NAMALWA (cell line): ENCODE measurements at places on chromosomes 2 and 18.
A peak's percentile ranks its signal among the peaks of the same experiment; 100 is the strongest.

- DNase-seq, result no peak
Measured at GRCh38 chr2:37775908-37776250, 104.4 kb upstream of the CDC42EP3 start.

DNA sequence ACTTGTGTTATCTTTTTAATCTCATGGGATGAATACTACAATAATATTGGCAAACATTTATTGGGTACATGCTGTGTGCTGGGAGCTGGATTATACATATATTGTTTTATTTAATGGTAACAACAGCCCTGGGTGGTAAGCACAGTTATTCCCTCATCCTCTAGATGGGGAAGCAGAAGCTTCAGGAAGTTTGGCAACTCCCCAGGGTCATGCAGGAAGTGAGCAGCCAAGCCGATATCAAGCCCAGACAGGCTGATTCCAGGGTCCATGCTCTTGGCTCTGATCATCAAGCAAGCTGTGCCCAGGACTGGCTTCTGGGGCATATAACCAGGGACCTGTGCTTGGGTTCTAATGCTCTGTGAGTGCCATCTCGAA lies 155.8 kb downstream of the ZNF516 start:
- DNase-seq, result no peak

- DNase-seq, result no peak
Measured at GRCh38 chr2:225487878-225488416, 88.4 kb downstream of the NYAP2 start.

GRCh38 chr2:239253264-239253663 lies 147.6 kb downstream of the HDAC4 start:
- DNase-seq, result peak; percentile 79

DNA sequence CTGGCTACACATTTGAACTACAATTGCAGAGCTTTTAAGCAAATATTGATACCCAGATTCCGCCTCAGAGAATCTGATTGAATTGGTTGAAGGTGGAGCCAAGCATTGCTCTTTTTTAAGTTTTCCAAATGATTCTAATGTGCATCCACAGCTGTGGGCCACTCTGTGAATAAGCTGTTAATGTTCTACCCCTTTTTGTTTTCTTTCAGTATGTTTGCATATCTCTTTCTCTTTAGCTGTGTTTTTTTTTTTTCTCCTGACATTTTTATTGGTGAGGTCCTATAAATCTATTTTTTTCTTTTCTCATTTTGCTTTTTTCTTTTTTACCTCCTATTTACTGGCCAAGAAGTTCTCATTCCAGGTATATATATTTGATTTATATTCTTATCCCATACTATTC lies 6.5 kb downstream of the SCN3A start:
- no peak for DNase-seq

GRCh38 chr2:41127351-41127750 lies 675.5 kb upstream of the SLC8A1 start:
- DNase-seq, result no peak

DNA sequence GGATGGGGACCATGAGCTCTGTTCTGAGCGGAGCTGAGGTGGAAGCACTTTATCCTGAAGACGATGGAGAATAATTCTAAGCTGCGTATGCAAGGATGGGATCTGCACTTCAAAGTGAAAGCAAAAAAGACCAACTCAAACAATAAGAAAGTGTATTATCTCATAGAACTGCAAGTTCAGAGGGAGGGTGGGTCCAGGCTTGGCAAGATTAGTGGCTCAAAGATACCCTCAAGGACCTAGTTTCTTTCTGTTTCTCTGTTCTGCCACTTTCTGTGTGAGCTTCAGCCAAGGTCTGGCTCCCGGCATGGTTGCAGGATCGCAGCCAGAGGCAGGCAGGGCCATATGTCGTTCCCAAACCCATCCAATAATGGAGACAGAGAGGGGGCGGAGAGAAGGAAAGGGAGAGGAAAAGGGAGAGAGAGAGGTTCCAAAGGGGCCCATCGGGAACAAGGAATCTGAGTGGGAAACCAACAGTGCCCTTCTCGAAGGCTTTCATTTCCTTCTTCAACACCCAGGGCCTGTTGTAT lies 169.2 kb upstream of the NCK2 start:
- DNase-seq, result no peak

- DNase-seq, result no peak
Measured at GRCh38 chr2:136363470-136363869, 245.5 kb upstream of the CXCR4 start.

DNA sequence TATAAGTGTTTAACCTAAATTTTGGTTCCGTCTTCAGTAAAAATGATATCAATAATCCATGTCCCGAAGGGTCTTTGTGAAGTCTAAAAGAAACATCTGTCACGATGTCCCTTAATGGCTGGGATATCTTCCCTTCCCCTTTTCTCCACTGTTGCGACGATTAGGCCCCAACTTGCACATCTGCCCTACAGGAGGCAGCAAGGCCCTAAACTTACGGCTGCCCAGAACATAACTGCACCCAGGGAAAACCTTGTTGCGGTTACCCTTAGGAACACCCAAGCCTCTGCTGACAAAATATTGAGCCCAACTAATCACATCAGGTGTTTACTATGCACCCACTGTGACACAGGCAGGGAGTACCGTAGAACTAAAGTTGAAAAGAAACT lies 1.3 kb upstream of the SMAD2 start:
- DNase-seq, result peak; percentile 89

DNA sequence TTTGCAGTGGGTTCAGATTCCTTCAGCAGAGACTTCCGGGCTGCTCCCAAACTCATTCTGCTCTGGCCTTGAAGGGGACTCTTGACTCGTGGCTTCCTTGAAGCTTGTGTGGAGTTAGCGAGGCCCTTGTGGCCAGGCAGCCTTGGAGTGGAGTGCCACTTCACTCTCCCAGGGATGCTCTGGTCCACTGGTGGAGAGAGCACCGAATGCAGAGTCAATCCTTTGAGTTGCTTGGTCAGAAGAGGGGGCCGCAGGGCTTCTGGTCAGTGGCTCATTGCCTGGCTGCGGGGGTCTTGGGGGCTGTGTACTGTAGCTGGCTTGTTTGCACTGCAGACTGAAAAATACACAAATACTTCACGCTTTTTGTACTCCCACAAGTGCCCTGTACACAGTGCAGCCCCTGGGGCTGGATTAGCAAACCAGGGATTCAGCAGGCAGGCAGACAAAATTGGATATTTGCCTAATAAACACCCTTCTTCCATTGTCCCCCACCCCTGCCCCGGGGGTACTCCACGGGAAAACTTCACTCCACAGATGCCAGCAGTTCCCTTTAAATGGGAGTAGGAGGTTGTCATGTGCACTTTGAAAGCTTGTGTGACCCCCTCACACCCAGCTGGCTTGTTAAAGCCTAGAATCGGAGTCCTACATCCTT lies 3.2 kb downstream of the GLI2 start:
- DNase-seq, result no peak

- DNase-seq, result no peak
Measured at GRCh38 chr2:148867079-148867769, 7.8 kb upstream of the KIF5C start.

DNA sequence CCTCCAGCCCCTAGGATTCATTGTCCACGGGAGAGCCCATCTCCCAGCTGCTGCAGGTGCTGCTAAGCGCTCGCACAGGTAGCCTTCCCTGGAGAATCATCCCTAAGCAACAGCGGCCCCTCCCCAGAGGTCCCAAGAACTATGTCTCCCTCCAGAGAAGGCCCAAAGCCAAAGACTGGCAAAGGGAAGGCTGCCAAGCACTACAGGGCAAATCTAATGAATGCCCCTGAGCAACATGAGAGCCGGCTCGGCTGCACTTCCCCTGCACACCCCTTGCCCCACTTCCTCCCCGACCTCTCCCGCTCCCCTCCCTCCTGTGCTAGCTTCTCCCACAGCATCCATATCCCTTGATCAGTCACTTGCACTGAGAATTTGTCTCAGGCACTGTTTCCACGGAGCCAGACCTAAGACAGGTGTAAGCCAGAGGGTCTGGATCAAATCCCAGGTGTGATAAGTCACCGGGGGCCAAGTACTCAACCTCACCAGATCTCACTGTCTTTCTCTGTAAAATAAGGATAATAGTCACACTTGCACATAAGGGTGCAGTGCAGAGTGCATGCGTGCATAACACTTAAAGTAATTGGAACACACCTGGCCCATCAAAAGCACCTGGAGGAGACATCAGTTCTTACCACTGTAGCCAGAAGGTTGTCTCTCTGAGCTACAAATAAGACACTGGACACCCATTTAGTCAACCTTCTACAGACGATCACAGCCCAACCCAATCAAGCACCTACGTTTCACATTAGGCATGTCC lies 20.1 kb upstream of the COL6A3 start:
- DNase-seq, result no peak

GRCh38 chr18:11842562-11842961 lies 8.7 kb upstream of the CHMP1B start:
- DNase-seq, result no peak

DNA sequence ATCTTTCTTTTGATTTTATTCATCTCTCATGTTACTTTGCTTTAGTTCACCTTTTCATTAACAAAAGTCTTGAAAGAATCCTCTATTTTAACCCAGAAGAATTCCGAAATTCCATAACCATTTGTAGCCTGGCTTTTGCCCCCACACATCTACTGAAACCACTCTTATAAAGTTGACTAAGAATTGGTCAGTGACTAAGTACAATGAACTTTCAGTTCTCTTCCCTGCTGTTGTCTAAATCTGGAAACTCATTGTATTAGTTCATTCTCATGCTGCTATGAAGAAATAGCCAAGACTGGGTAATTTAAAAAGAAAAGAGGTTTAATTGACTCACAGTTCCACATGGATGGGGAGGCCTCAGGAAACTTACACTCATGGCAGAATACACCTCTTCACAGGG lies 49.9 kb upstream of the PNPT1 start:
- no peak for DNase-seq

DNA sequence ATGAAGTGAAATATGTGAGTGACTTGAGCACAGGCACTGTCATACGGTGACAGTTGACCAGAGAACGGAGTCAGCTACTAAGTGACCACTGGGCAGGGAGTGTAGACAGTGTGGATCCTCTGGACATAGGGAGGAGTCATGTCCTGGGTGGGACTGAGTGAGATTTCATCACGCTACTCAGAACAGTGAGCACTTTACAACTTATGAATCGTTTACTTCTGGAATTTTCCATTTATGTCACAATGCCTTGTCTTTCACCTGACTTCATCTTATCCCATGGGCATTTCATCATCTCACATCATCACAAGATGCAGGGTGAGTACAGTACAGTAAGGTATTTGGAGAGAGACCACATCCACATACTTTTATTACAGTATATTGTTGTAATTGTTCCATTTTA lies 29.0 kb downstream of the PTPRM start:
- no peak for DNase-seq

DNA sequence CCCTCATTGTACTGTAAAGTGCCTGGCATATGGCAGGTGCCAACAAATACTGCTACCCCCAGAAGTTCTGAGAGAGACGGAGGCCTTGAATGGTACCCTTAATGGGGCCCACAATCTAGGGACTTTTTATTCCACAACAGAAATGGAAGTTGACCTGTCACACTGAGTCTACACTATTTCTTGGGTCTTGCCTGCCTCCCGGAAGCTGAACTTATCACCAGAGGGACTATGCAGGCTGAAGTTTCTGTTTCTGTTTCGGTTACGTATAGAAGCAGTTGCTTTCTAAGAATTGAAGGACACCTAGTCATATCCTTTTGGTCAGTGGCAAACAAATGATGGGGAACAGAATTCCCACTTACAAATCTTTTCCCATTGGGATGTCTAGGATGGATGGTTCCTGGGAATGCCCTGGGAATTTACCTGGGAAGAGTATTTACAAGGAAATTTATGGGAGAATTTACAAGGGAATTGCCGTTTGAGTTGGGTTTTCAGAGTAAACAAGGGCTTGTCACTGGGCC lies 74.2 kb downstream of the HS1BP3 start:
- DNase-seq, result peak; percentile 67

GRCh38 chr2:3447789-3448317 lies 68.4 kb downstream of the TRAPPC12 start:
- no peak for DNase-seq

DNA sequence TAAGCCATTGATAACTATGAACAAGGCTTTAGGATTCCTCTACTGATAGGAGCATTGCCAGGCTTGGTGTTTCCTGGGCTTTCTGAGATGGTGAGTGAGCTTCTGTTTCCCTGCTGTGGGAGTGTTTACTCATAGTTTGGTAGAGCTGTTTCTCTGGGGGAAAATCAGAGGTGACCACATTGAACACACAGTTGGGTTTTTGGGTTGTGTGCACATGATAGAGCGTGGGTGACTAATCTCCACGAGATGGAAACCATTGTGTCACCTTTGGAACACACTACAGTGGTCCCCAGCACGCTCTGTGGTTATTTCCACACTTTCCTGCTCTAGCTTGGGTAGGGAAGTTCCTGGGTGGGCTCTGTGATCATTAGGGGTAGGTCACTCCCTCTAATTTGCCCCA lies 5.4 kb downstream of the IL1R1 start:
- no peak for DNase-seq

- no peak for DNase-seq
Measured at GRCh38 chr18:48136827-48137373, 206.4 kb upstream of the SMAD2 start.

- DNase-seq, result peak; percentile 24
Measured at GRCh38 chr2:28155627-28156026, 237.0 kb upstream of the FOSL2 start.

GRCh38 chr2:183543731-183544130 lies 419.5 kb downstream of the NUP35 start:
- DNase-seq, result no peak

GRCh38 chr2:66456183-66457041 lies 21.5 kb downstream of the MEIS1 start:
- no peak for DNase-seq

- DNase-seq, result no peak
Measured at GRCh38 chr2:175152242-175152641, 15.8 kb downstream of the ATF2 start.

GRCh38 chr2:98078701-98079100 lies 8.3 kb upstream of the VWA3B start:
- DNase-seq, result no peak

DNA sequence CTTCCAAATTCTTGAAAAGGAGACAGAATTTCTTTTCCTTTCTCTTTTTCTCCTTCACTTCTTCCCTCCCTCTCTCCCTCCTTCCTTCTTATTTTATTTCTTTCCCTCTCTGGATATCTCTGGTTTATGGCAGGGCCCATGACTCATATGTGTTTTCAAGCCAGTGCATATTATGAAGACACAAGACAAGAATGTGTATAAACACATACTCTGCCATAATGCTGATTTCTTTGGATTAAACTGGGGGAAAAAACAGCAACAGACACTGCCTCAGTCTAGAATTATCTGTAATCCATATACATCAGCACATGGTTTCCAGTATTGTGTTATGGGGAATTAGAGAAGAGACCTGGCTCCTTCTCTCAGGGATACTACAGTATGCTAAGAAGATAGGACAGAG lies 82.8 kb upstream of the CPO start:
- DNase-seq, result no peak

- DNase-seq, result no peak
Measured at GRCh38 chr18:24386681-24387080, 10.9 kb downstream of the OSBPL1A start.

GRCh38 chr2:181627545-181627944 lies 29.4 kb downstream of the CERKL start:
- no peak for DNase-seq
